ENCODE measurements at places on chromosomes 13 and 19. TPM values are rescaled to one million over a fixed set of nuclear protein-coding genes. Genes with fewer than 3 reads are reported as not detected.

ANGPTL8 gene
- total RNA-seq = not detected

DNA sequence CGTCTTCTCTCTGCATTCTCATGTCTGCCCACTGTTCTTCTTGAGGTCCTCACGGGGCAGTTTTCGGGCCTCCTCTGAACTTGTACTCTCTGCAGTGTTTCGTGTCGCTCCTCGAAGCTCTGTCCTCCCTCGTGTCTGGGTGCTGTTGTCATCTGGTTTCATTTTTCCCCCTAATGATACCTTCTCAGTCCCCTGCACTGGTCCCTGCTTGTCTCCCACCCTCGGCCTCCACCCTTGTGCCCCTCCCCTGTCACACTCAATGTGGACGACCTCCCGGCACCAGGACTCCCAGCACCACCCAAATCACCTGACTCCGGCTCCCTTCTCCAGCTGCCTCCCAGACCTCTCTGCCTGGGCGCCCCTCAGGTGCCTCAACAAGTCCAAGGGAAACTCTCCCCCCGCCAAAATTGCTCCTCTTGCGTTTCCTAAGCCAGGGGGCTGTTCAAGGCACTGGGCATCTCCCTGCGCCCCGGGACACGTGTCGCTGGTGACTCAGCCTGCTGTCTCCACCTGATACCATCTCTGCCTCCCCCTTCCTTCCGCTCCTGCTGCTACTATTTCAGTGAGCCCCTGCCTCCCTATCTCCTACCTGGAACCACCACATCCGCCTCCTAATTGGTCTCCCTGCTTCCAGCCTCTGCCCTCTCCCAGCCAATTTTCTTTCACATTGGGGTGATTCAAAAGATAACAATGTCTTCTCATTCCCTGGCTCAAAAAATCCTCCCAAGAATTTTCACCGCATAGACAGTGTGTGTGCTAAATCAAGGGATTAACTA is 49.5 kb downstream of the RFX2 start:
- DNase-seq = no peak

GRCh38 chr19:13077240-13077639 is 25.4 kb downstream of the LYL1 start:
- DNase-seq = no peak

CD37 gene
- 5.9 TPM for total RNA-seq

DNA sequence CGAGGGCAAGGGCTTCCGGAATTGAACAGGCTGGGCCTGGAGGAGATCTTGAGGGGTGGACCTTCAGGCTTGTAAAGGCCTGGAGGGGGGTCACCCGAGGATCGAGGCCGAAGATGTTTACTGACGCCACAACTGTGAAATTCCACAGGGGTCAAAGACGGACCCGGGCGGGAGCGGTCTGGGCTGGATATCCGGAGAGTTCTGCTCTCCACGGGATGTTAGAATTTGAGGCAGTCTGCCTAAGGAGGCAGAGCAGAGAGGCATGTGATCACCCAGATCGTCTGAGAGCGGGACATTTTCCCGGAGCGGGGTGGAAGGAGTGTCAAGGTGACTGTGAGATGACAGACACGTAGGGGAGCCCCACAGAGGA is 13.2 kb downstream of the KLHL26 start:
- no peak for DNase-seq

CABP5 gene
- total RNA-seq = not detected

Measured in lower leg skin (tissue), 4 donors.